ENCODE measurements at places on chromosomes 2 and 18.

DNA sequence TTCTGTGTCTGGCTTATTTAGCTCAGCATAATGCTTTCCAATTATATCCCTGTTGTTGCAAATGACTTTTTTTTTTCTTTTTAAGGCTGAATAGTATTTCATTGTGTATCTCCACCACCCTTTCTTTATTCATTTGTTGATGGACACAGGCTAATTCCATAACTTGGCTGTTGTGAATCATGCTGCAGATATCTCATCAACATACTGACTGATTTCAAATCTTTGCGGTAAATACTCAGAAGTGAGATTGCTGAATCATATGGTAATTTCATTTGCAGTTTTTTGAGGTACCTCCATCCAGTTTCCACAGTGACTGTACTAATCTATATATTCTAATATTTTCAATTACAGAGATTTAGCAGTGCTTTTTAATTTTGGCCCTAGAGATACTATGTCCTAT, 266.2 kb downstream of the TMX3 start:
- DNase-seq = no peak

- no peak for DNase-seq
Measured at GRCh38 chr2:230758566-230759480, 46.2 kb downstream of the CAB39 start.

DNA sequence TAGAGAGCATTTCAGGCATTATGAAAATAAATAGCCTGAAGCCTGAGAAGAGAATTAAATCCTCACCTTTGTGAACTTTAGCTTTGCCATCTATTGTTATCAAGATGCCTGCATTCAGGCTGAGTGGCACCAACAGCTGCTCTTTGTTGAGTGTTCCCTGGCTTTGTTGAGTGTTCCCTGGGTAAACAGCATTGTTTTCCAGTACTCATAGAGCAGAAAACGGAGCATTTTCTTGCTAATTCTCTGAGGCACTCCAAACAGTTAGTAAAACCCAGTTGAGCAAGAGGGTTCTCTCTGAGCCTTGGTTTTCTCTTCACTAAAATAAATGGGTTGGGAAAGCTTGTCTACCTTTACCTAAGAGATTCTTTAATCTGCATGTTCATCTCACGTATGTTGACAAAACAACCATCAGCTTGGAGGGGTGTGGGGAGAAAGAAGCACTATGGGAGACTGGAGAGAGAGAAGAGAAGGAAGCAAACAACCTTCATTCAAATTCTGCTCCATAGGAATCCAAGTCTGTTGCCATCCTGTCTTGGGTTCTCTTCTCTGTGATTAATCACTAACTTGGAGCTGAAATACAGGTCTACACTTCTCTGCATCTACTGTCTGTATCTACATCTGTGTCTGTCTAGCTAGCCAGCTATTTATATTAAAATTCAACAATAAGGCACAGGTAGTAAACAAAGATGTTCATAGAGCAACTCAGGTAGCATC, 567.0 kb upstream of the SOX11 start:
- no peak for DNase-seq

DNA sequence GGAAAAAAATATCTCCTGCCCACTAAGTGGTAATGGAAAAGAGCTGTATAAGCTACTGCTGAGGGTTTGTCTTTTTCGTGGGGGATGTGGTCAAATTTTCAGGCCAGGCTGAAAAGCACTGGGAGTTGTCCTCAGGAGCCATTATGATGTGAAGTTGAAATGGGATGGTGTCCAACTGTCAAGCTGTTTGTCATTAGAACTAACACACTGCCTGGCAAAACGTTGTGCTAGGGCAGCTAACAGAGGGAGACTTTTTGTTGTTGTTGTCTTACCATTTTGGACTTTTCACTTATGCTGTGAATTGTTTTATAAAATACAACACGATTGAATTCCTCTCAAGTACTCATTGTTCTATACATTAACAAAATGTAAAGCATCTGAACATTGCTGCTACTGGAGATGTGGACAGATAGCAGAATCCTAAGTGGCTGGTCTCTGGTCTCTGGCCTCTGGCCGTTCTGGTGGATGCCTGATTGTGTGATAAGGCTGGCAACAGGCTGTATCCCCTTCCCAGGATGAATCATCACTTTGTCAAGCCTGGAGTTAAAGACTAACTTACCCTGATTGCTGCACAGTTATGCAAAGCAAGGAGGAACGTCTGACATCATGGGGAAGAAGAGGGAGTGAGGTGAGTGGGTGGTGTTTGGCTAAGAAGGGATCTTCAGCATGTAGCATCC, 2.3 kb downstream of the MYO1B start:
- no peak for DNase-seq

DNA sequence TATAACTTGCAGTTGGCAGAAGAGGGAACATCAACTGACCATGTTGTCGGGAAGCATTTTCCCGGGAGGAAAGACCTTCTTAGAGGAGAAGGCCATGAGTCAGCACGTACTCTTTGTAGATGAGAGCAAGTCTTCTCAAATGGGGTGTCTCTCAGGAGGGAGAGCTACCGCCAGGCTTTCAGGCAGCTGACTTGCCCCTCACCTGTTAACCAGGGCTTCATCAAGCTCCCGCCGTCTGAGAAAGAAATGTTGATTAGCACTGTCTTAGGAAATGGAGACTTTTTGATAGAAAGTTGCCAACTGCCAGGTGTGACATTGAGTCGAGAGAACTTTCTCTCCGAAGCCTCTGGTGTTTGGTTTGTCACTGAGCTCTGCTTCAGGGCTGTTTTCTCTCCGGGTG, 196.1 kb downstream of the ZNF407 start:
- no peak for DNase-seq

GRCh38 chr2:181546086-181546485, 88.9 kb downstream of the ITGA4 start:
- DNase-seq = no peak

GRCh38 chr2:60560734-60561644, 7.5 kb upstream of the BCL11A start:
- DNase-seq = no peak

GRCh38 chr2:219183151-219183772, 5.2 kb downstream of the RETREG2 start:
- DNase-seq = no peak

DNA sequence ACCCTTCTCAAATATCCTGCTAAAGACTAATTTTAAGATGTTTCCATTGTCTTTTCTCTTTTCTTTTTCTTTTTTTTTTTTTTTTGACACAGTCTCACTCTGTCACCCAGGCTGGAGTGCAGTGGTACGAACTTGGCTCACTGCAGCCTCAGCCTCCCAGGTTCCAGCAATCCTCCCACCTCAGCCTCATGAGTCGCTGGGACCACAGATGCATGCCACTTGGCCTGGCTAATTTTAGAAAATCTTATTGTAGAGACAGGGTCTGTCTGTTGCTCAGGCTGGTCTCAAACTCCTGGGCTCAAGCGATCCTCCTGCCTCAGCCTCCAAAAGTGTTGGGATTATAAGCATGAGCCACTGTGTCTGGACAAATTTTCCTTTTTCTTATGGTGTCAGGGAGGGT, 167.5 kb downstream of the MCFD2 start:
- DNase-seq = no peak

- no peak for DNase-seq
Measured at GRCh38 chr2:60385648-60386047, 167.8 kb downstream of the BCL11A start.

DNA sequence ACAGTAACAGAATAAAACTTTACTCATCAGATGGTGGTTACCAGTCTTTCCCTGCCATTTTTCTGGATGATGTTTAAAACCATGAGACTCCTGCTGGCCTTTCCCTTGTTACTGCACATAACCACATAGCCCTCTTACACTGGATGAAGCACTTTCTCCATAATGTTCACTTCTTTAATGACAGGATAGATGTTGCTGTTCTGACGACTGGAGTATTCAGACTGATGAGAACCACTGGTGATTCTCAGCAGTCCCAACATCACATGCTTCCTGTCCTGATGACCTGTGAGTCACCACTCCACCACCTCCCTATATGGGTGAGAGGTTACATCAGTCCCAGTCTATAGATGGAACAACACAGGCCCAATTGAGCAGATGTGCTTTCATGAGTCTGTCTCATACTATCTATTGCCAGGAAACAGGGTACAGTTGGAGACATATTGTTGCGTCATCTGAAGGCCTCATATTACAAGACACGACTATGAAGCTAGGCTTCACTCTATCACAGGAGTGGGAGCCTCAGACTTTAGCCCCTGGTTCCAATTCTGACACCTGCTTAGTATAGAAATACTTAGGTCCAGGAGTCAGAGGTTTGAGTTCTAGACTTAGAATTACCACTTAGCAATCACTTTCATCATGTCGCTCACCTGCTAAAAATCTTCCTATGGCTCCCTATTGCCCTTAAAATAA, 145.7 kb upstream of the KLF7 start:
- DNase-seq = no peak

GRCh38 chr2:77567723-77568122, 45.5 kb upstream of the LRRTM4 start:
- no peak for DNase-seq

GRCh38 chr2:133437492-133437891, 130.8 kb downstream of the NCKAP5 start:
- no peak for DNase-seq

DNA sequence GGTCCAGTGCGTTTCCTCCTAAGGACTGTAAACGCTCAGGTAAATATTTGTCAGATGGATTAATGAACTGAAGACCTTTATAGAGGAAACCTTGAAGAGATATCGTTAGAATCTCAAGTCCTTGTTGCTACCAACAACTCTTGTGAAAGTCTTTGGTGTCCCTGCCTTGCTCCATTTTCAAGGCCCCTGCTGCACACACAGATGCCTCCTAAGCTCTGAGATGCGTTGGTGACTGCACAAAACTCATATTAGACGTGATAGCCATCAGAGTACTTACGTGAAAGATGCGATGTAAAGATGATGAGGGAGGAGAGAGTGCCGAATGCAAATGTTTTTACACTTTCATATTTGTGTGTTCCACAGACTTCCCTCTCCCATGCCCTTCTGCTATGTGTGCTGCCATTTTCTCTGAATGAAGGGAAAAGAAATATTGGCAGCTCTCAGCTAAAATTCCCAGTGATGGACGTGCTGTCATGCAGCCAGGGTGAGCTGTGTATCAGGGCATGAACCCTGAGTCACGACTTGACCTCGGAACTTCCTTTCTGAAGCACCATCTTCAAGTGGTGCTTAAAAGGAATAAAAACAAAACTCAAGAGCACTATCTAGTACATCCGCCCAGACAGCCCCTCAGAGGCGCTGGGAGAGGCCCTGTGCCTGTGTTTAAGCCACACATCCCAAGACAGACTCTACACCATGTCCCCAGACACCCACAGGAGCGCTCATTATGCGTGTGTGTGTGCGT, 117.4 kb downstream of the FAM210A start:
- no peak for DNase-seq

DNA sequence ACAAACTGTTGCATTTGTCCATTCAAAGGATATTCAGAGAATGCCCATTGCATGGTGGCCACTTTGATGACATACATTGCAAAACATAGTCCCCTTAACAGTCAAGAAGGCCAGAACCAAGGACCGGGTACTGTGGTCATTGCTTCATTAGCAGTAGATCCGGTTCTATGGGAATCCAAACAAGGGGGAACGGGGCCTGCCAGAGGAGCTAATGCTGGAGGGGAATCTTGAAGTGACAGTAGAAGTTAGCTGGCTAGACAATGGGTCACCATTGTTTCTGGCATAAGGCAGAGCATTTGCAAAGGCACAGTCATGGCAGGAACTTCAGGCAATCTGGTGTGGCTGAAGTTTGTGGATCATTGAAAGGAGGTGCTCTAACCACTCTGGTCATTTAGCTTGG, 279.7 kb downstream of the SS18 start:
- no peak for DNase-seq

- DNase-seq = no peak
Measured at GRCh38 chr2:64201151-64201550, 56.9 kb upstream of the PELI1 start.

DNA sequence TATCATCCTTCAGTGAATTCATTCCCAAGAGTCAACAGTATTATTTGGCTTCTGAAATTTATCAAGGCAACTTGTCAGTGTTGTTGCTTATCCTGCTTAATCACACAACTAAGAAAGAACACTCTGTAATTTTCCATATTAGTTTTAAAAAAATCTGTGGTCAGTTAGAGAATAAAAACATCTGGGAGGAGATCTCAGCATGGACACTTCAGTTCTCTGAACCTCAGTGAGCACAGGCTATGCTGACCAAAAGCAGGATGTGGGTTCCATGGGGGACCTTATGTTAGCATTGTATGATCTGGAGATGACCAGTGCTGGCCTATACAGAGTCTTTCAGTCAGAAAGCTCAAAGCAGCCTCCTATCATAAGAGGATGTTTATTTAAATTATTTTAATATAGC, 79.1 kb upstream of the KLHL14 start:
- DNase-seq = no peak

DNA sequence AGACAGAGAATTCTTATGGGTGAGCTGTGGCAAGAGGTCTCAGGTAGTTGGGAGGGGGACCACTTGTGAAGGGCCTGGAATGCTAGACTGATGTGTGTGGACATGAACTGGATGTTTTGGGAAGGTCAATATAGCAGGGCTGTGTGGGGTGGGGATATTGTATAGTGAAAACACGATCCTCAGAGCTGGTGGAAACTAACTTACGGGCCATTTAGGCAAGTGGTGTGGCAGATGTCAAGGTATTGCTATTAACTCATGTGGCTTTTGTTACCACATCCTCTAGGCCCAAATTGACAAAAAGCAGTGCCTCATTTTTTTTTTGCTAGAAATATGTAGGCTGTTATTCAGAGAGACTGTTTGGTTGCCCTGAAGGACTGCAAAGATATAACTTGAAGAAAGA, 8.0 kb upstream of the GALNT1 start:
- DNase-seq = no peak

- DNase-seq = no peak
Measured at GRCh38 chr18:49500201-49500921, 13.3 kb upstream of the C18orf32 start.

GRCh38 chr2:159936471-159936870, 125.9 kb downstream of the PLA2R1 start:
- peak; percentile 15 for DNase-seq

DNA sequence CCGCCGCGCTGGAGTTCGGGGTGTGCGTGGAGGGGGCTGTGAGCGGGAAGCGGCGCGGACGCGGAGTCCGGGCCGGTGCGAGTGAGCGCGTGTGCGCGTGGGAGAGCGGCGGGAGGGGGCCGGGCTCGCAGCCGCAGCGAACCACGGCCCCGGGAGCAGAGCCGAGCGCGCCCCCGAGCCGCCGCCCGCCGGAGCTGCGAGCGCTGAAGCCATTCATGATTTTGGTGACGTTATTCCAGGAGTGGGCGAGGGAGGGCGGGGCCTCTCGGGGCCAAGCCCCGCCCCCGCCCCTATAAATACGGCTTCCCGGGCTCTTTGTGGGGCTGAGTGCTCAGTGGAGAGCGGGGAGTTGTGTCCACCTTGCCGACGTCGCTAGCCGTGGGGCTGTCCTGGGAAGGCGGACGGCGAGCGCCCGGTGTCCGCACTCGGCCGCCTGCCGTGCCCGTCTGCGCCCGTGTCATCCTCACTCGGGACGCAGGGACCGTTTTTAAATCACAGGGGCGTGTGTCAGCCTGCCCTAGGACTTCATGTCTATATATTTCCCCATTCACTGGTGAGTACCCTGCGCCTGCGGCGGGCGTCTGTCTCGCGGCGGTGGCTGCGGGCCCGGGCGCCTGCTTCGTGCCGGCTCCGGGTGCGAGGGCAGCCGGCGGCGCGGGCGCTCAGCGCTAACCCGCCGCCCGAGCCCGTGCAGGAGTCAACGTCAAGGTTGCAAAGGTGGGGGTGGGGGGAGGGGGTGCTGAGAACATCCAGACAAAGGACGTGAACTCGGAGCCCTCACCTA, at the start of gene LBH:
Gene LBH (plus strand): TSS at position 323 of the 784 bp plus-strand sequence. CDS start 205 bp downstream, at position 528.
- DNase-seq = peak; percentile 65

GRCh38 chr2:95215018-95215612, 7.8 kb downstream of the ZNF892 start:
- DNase-seq = no peak
